ENCODE measurements at places on chromosomes 16 and 17.
A peak's percentile ranks its signal among the peaks of the same experiment; 100 is the strongest.

GRCh38 chr17:31935512-31935911, 1.3 kb upstream of the SUZ12 start:
- no peak for DNase-seq

DNA sequence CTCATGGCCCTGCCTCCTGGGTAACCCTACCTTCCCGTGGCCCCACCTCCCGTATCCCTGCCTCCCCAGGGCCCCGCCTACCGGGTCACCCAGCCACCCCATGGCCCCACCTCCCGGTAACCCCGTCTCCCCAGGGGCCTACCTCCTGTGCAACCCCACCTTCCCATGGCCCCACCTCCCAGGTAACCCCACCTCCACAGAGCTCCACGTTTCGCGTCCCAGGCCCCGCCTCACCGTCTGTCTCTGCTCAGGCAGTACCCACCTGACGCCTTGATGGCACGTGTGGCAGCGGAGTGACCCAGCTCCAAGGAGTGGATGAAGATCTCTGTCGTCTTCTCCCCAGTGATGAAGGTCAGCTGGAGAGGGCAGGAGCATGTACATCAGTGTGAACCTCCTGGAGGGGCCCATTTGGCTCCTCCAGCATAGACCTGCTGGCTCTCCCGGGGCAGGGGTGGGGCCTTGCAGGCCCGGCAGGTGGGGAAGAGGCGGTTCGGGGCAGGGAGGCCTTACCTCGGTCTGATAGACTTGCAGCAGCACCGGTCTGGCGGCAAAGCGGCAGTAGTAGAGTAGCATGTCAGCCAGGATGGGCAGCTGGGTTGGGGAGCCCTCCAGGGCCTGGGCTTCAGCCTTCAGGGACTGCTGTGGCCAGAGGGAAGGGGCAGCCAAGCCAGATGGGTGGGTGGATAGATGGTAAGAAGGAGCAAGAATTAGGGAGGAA, 18.7 kb upstream of the PIK3R6 start:
- no peak for DNase-seq

DNA sequence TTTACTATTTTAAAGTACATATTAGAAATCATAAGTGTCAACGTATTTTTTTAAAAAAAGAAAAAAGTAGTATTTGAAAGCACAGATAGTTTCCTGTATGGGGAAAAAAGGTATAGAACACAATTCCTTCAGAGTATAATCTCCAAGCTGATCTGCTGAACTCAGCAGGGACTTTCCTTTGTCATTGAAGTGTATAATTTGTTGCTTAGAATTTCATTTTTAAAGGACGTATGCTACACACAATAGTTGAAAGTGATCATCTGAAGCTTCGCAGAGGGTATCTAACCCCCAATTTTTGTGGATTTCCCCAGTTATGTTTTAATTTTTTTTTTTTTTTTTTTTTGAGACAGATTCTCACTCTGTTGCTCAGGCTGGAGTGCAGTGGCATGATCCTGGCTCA, 20.2 kb upstream of the MAPT start:
- DNase-seq: peak; percentile 35

GRCh38 chr16:860891-861290, 60.4 kb upstream of the GNG13 start:
- DNase-seq: no peak

GRCh38 chr17:71639865-71640264, 481.0 kb upstream of the SOX9 start:
- no peak for DNase-seq

GRCh38 chr17:348692-349425, 3.7 kb downstream of the RPH3AL start:
- DNase-seq: no peak

- no peak for DNase-seq
Measured at GRCh38 chr17:33640629-33641028, 347.5 kb upstream of the ASIC2 start.

DNA sequence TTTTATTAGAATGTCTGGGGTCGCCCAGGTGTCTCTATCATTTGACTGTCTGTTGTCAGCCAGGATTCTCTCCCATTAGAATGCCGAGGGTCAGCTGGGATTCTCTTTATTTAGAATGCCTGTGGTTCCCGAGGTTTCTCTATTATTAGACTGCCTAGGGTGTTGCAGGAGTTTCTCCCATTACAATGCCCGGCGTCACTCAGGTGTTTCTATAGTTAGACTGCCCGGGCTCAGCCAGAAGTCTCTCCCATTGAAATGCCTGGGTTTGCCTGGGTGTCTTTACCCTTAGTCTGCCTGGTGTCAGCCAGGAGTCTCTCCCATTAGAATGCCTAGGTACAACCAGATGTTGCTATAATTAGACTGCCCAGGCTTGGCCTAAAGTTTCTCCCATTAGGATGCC, 2252.0 kb downstream of the TP53TG3F start:
- DNase-seq: no peak

DNA sequence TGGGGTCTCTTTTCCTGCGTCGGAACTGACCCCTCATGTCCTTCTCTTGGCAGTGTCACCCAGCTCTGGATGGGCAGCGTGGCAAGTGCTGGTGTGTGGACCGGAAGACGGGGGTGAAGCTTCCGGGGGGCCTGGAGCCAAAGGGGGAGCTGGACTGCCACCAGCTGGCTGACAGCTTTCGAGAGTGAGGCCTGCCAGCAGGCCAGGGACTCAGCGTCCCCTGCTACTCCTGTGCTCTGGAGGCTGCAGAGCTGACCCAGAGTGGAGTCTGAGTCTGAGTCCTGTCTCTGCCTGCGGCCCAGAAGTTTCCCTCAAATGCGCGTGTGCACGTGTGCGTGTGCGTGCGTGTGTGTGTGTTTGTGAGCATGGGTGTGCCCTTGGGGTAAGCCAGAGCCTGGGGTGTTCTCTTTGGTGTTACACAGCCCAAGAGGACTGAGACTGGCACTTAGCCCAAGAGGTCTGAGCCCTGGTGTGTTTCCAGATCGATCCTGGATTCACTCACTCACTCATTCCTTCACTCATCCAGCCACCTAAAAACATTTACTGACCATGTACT, 13.2 kb downstream of the IGFBP4 start:
- DNase-seq: no peak
